ENCODE measurements at places on chromosomes 1 and 21.

DNA sequence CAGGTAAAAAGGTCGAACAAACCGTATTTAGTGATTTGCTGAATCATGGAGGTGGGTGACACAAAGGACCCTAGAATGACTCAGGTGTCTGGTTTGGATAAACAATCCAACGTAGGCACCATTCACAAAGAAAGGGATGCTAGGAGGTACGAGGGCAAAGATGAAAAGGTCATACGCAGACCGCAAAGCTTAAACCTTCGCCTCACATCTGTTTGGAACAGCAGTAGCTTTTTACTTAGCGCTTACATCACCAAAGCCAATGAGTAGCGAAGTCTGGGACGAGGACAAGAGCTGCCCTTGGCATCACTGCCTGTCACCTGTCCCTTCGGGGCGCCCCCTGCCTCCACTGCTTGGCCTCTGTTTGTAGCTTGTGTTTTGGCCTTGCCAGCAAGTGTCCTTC, 350.2 kb downstream of the SMYD3 start:
- no peak for DNase-seq

DNA sequence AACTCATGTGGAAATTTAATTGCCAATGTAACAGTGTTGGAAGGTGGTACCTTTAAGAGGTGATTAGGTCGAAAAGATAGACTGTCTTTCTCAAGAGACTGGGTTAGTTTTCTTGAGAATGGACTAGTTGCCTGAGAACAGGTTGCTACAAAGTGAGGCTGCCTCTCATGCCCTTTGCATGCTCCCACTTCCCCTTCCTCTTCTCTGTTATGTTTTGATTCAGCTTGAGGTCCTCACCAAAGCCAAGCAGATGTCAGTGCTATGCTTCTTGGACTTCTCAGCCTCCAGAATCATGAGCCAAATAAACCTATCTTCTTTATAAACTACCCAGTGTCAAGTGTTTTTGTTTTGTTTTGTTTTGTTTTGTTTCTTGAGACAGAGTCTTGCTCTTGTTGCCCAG, 187.0 kb upstream of the RUNX1 start:
- DNase-seq, result no peak

- no peak for DNase-seq
Measured at GRCh38 chr1:97986041-97987005, 65.5 kb upstream of the DPYD start.

- DNase-seq, result no peak
Measured at GRCh38 chr1:45679123-45679522, 7.2 kb downstream of the GPBP1L1 start.

GRCh38 chr1:93140106-93140505, 40.1 kb downstream of the TMED5 start:
- no peak for DNase-seq

Data from urothelium cell line (cell line).